ENCODE measurements at places on chromosomes 7 and 10.

- DNase-seq: no peak
Observed at GRCh38 chr10:98138031-98138430, 3.6 kb downstream of the R3HCC1L start.

DNA sequence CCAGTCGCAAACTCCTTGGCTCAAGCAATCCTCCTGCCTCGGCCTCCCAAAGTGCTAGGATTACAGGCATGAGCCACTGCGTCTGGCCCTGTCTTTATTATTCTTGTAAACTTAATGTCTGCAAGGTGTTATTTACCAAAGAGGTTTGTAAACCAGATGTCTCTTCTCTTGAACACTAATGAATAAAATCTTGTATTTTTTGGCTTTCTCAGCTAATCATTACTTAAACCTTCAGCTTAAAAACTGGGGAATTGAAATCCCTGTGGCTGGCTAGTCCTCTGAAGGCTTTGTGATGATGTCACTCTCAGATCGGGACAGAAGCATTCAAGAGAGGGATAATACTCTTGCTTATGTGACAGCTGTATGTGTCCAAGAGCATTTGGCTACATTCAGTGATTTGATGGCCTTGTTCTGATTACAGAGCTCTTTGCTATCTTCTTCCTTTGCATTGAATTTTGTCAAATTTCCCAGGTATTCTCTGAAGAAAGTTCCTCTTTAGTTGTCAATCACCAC, 130.3 kb downstream of the BICC1 start:
- no peak for DNase-seq

- DNase-seq: no peak
Observed at GRCh38 chr10:43395571-43396060, 13.4 kb downstream of the HNRNPF start.

DNA sequence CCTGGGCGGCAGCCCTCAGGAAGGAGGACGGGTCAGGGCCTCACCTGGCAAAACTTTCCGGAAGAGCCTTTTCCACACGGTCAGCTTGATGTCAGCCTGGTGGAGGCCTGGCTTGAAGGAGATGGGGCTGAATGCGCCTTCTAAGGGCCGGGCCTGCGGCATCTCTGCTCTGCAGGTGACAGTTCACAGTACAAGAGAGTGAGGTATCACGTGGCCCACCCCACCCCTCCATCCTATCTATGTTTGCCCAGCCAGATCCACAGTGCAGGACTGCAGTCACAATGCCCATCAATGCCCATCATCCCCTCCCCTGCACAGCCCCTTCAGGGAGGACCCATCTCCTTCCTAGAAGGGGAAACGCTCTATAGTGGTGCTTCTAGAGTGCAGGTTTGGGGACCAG, 7.9 kb upstream of the NSUN5 start:
- no peak for DNase-seq

GRCh38 chr7:79478386-79478785, 24.9 kb upstream of the MAGI2 start:
- no peak for DNase-seq

- DNase-seq: no peak
Observed at GRCh38 chr10:31064348-31064747, 32.7 kb upstream of the ZNF438 start.

DNA sequence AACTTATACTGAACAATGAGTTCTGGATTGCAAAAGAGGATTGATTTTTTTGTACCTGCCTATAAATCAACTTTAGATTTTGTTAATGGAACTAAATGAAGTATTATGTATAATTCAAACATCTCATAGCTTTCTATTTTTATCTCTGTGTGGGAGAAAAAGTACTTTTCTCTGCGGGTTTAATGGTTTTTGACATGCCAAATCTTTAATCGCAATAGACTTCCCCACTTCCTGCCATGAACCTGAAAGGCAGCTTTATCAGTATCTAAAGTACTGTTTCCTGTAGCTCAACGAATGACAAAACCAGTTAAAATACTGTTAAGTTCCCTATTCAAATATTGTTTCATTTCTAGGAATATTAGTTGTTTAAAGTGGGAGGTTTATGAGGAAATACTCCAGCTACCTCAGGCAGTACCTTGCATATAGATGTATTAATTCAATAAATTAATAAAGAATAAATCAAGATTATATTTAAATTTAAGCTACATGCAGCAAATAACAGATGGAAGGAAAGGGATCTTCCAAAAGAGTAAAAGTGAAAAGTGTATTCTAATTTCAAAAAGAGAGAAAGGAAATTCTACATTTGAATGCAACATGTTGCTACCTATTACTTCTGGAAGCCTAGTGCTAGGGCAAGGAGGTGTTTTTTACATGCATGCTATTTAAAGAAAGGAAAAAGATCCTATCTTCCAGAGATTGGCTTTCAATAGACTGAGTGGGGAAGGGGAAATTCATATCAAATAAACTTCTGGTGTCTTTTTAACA, 75.9 kb downstream of the SVOPL start:
- no peak for DNase-seq

- DNase-seq: no peak
Observed at GRCh38 chr7:12221414-12221813, 10.3 kb downstream of the TMEM106B start.

GRCh38 chr7:134613623-134614347, 32.9 kb upstream of the BPGM start:
- no peak for DNase-seq

GRCh38 chr10:48523212-48523819, 81.6 kb downstream of the ARHGAP22 start:
- DNase-seq: no peak

DNA sequence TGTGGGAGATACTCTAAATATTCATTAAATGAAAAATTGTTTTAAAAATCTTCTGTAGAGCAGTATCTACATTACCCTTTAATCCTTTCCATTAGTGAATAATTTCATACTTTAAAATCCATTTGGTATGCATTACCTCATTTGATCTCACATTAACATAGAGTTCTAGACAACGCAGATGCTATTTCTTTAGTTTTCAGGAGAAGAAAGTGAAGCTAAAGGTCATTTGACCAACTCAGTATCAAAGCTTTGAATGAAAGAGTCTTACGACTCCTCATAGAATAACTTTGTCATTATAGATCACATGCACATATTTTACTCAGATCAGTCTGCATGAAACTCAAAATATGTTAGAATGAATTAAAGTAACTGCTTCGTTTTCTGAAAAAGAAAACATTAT, 460.2 kb downstream of the DNAJB9 start:
- DNase-seq: no peak

GRCh38 chr10:27890971-27891370, 107.9 kb downstream of the ODAD2 start:
- no peak for DNase-seq

DNA sequence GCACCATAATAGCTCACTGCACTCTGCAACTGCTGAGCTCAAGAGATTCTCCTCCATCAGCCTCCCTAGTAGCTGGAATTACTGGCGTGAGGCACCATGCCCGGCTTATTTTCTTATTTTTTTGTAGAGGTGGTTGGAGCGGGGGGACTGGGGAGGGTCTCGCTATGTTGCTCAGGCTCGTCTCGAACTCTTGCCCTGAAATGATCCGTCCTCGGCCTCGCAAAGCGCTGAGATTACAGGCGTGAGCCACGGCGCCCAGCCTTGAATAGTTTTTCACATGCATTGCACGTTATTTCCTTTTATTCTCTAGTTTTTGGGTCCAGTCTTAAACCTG, 526 bp upstream of the LAMTOR4 start:
- DNase-seq: no peak

DNA sequence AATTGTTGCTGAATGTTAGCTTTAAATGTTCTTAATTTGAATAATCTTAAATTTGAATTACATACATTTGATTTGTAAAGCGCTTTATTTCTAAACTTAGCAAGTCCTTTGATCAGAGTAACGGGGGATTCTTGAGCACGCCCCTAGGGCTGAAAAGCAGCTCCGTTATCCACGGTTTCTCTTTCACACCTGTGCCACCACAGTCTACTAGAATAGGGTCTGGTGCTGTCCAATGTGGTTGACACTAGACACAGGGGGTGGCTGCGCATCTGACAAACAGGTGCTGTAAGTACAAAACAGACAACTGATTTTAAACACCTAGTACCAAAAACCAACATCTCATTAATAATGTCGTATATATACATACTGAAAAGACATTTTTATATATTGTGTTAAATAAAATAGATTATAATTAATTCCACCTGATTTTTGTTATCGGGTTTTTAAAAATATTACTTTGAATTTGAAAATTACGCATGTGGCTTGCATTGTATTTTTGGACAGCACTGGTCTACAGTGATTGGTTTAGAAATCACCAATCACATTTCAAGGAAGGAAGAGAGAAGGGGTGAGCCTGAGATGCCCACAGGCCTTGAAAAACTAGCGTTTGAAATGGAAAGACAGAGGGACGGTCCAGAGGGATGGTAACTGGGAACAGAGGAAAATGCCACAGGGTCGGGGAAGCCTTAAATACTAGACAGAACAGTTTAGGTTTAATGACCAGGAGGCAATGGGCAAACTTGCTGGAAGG, 7.3 kb downstream of the SEPHS1 start:
- DNase-seq: no peak

GRCh38 chr10:14671386-14671831, 103.3 kb downstream of the FAM107B start:
- no peak for DNase-seq

DNA sequence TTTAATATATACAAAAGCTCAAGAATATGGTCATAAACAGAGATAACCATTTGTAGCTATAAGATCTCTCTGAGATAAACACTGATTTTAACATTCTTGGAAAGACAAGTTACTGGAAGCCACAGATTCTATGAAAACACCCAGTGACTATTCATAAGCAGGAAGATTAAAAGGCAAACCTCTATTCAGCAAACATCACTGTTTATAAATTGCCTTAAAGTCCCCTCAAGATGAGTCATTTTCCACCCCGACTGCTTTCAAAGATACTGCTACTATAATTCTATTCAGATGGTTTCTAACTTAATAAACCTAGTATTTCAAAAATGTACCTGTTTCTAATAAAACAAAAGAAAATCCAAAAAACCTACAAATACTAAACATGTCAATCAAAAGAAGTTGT, 21.0 kb downstream of the TM9SF3 start:
- DNase-seq: no peak

DNA sequence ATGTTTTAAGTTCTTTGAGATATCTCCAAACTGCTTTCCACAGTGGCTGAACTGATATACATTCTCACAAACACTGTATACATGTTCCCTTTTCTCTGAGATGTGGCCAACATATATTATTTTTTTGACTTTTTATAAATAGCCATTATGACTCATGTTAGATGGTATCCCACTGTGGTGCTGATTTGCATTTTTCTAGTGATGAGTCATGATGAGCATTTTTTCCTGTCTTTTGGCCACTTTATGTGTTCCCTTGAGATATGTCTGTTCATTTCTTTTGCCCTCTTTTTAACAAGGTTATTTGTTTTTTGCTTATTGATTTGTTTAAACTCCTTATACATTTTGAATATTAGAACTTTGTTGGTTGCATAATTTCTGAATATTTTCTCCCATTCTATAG, 1055.1 kb downstream of the NXPH1 start:
- DNase-seq: no peak

DNA sequence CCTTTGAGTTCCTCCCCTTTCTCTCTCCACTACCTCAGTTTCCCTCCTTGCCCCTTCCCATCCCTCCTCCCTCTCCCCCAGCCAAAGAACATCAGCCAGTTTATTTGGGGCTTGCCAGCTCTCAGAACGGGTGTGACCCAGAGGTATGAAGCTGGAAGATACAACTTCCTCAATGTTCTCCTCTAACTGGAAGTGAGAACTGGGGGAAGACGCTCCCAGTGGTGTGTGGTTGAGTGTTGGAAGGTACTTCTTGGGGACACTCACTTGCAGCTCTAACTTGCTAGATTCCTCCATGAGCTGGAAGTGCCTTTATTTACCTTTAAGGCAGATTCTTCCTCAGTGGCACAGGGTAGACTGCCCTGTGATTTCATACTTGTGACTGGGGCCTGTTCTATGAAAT, 110.5 kb upstream of the HABP2 start:
- DNase-seq: no peak

- DNase-seq: no peak
Observed at GRCh38 chr10:92142949-92143348, 147.9 kb downstream of the CPEB3 start.

GRCh38 chr10:43628956-43629355, 19.7 kb downstream of the ZNF32 start:
- no peak for DNase-seq

GRCh38 chr10:12633776-12634620, 284.7 kb downstream of the CAMK1D start:
- no peak for DNase-seq

GRCh38 chr7:116669769-116670168, 2.2 kb upstream of the MET start:
- DNase-seq: no peak

DNA sequence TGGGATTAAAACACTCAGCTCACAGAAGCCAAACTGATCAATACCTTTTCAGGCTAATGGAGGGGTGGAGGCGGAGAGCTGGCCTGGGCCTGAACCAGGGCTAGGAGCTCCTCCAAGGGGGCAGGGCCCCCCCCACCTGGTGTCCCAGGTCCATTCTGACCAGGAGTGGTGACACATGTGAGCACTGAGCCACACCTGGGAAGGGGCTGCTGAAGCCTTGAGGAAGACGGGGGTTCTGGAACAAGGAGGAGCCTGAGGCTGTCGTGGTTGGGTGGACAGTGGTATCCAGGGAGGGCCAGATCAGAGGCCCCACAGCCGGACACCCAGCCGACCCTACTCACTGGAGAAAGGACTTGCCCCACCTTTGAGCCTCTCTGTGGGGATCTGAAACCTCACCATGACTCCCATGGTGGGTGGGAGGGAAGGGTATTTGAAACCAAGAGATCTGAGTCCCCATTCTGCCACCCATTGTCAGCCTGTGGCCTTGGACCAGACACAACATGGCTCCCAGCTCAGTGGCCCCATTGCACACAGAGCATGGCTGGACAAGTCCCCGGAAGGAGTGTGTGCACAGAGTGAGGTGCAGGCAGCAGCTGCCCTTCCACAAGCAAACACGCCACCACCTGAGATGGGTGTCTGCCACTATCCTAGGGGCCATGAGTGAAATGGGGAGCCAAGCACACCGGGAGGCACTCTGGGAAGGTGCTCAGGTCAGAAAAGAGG, 12.4 kb downstream of the TMEM273 start:
- no peak for DNase-seq

- DNase-seq: no peak
Observed at GRCh38 chr10:62374862-62375710, 917 bp downstream of the ZNF365 start.

DNA sequence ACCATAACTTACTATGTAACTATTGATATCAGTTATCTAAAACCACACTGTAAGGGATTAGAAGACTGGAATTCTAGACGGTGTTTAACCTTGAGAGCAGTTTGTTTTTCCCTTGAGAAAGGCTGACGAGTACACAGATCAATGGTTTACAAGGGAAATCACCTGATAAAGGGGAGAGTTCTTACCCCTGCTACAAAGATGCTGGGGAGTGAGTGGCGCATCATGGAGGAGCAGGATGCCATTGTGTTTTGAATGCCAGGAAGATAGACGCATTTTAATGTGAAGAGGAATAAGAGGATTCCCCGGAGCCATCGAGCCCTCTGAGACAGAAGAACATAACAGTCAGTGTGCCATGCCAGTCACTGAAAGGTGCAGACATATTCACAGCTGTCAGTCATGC, 145.2 kb downstream of the PKD1L1 start:
- no peak for DNase-seq
